HCT116 (cell line): ENCODE measurements at places on chromosomes 12 and 14. TPM values are rescaled to one million over a fixed set of nuclear protein-coding genes. Genes with fewer than 3 reads are reported as not detected.

The CLEC4D gene
- not detected for total RNA-seq

The EMP1 gene
- 110 TPM for total RNA-seq

The NINJ2 gene
- total RNA-seq = not detected

The FGF6 gene
- total RNA-seq = not detected

The ACRBP gene
- total RNA-seq = 1.0 TPM
